ENCODE measurements at places on chromosomes 6 and 20.

DNA sequence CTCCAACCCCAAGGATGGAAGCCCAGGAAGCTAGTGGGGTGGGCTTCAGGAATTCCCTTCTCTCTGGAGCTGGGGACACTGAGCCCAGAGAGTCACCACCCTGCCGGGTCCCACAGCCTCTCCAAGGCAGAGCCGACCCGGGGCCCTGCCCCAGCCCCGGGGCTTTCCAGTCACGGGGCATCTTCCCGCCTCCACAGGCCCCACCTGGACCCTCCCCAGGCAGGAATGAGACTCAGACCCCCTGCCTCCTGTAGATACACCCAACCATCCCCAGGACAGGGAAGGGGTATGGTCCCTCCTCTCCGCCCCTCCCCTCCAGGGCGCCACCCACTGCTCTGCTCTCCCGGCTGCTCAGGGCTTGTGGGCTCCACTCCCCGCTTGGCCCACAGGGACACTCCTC is 53.3 kb downstream of the GRM4 start:
- DNase-seq: no peak

DNA sequence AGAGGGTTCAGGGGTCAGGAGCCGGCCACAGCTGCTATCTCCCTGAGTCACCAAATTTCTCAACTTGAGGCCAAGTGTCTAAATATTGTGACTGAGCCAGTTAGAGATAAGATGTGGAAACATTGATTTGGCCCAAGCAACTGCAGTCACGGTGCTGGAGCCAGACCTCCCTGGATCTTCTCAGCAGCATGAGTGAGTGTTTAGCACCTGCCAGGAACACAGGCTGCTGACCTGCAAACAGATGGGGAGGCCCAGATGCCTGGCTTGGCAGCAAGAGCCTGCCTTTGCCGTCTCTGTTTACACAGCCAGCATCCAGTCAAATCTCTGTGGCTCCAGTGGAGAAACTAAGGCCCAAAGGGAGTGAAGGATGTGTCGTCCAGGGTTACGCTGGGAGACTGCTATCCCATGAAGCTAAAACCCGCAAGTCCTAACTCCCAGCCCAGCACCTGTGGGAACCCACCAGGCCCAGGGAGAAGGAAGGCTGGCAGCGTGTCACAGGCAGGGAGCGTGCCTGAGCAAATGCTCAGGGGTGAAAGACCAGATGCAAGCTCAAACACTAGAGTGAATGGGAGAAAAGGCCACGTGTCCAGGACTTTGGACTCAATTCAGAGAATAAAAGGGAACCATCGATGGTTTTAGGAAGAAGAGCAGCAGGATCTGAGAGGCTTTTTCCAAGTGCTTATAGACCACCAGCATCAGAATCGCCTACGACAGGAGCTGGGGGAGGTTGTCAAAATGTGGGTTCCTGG is 15.9 kb upstream of the PTGIS start:
- DNase-seq: no peak

DNA sequence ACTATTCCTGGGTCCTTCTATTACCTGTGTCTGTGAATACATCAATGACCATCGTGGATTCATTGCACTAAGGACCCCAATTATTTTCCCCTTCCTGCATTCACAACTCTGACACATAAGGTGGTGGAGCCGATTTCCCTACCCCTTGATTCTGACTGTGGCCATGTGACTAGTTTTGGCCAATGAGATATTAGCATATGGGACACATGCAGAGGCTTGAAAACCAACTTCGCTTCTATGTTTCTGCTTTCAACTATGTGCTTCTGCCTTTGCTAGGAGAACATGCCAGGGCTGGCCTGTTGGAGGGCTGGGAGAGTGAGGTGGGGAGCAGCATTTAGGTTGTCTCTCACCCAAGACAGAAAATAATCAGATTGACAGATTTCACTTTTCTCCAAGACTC is 483.1 kb upstream of the JAG1 start:
- DNase-seq: no peak

GRCh38 chr20:33291830-33292355 is 8.9 kb downstream of the BPIFB1 start:
- DNase-seq: peak; percentile 28

DNA sequence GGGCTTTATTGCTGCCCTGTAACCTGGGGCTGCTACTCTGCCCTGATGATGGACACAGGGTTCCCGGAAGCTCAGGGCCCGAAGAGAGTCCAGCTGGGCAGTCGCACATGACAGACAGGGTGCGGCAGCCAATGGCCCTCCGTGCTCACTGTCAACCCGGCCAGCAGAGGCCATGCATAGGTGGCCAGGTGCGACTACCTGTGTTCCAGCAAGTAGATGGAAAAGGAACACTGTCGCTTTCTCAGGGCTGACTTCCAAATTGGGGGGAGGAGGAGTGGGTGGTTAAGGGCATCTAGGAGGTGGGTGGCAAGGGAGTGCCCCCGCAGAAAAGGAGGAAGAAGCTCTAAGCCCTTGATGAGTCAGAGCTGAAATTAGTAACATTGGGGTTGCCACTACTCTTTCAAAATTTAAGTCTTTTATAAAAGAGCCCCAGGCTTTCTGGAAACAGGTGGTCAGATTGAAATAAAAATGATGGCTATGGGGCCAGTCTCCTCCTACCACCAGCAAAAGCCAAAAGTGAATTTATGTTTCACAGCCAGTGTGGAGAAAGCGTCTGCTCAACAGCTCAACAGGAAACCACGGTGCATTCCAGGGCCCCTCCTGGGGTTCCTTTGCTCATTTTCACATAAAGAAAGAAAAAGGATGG is 2.3 kb upstream of the RAMACL start:
- DNase-seq: no peak

DNA sequence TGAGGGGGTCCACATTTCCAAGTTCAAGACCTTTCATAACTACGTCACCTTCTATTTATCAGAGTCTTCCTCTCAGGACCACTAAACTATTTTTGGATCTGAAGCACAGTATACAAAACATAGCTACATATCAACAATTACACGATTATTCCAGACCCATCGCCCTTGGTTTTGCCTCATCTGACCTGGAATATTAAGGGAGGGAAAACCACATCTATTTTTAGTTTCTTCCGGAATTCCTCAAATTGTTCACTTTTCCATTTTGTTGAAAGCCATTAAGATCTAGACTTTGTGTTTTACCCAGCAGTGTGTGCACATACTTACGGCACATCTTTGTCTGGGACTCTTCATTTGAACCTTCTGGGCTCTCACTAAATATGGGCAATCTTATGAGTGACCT is 12.0 kb upstream of the ADGRF5 start:
- no peak for DNase-seq

DNA sequence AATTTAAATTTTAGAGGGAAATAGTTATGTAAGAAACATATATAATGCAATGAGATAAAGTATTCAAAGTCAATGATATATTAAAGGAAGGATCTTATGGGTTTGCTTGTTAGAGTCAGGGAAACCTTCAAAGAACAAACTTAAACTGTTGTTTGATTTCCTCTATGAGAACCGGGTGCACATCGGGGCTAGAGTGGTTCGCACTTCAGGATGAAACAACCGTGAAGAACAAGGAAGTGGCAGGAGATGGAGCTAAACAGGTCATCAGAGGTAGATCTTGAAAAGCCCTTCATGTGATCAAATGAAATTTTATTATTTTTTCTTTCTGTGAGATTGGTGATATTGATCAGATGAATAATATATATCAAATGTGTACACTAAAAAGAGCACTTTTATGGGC is 951.9 kb upstream of the FLRT3 start:
- DNase-seq: no peak

- no peak for DNase-seq
These were observed 1.3 kb downstream of the ATRN start for GRCh38 chr20:3472105-3472504.

DNA sequence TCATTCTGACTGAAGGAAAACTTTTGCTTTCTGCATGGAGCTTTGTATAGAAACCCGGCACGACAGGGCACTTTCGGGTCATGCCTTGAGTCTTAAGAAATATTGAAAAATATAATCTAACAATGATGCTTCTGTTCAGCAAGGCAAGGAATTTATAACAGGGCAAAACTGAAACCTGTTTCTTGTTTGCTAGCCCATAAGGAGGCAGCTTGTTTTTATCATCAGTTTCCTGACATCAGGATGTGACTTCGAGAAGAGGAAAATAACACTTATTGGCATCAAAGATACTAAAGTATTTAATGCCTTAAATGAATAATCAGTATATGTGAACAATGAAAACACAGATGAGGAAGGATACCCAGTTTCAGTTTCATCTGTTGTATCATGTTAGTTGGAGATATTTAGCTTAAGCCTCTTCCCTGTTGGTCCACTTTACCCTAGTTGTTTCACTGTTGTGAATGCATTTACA is 146.5 kb downstream of the CDKAL1 start:
- DNase-seq: no peak

Measured in activated naive CD4-positive, alpha-beta T cell (primary cell).